ENCODE measurements at places on chromosomes 16 and 17.

DNA sequence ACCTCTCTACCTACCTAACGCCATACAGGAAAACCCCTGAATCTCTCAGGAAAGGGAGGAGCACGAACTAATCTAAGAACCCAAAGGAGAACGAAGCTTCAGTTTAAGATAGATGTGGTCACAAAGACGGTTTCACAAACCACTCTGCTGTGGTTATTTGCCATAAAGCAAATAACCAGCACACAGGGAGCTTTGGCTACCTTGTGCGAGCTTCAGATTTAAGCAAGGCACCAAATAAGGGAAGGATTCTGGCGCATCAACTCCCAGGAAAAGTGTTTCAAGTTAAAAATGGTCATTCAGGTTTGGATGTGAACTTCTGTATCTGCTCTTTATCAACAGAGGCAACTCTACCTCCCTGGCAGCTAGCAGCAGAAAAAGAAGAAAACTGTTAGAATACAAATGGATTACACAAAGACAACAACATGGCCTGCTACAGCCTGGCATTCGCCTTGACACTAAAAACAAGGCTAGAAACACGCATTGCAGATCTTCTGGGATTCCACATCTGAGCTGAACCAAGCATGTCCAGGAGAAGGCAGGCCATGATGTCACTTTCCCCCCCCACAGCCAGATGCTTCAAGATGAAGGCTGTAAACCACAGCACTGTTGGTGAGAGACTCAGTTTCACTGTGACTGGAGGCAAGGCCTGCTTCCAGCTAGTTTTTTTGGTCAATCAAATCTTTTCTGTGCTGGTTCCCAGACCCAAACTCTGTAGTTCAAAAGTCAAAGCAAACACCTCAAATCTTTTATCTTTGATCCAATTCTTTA, 43.6 kb downstream of the SMG6 start:
- no peaks in the 10 kb centered on the region for H3K4me1 ChIP-seq
- no peak overlapping the region for H3K27ac ChIP-seq
- H3K36me3 ChIP-seq: no peaks in the 10 kb centered on the region
- H3K27me3 ChIP-seq: no peaks in the 10 kb centered on the region

DNA sequence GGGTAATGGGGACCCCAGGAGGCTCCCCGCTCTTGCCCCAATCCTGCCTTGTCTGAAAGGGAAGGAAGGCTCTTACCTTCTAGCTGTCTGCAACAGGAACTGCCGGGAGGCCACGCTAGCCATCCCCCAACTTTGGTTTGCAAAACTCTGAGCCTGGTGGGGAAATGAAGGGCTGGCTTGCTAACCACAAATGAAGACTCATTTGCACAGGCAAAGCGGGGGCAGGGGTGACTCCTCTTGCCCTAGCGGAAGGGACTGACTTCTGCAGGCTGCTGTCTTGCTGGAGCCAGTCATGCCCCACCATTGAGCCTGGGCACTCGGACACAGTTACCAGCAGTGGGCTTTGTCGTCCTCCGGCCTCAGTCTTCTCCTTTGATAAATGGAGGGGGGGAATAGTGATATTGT, 52.6 kb downstream of the PLCG2 start:
- H3K4me3 ChIP-seq: no peak overlapping the region
- H3K27ac ChIP-seq: no peak overlapping the region
- no peaks in the 10 kb centered on the region for H3K27me3 ChIP-seq
- 0 out of 2 replicates have a peak, but pooled peaks cover 1% of the 10 kb centered on the region for H3K4me1 ChIP-seq

- H3K27ac ChIP-seq: no peak overlapping the region
- H3K27me3 ChIP-seq: no peaks in the 10 kb centered on the region
- no peaks in the 10 kb centered on the region for H3K4me1 ChIP-seq
- no peak for DNase-seq
- H3K36me3 ChIP-seq: no peaks in the 10 kb centered on the region
- H3K4me3 ChIP-seq: no peak overlapping the region
Observed at GRCh38 chr16:87060034-87060986, 256.9 kb downstream of the C16orf95 start.

DNA sequence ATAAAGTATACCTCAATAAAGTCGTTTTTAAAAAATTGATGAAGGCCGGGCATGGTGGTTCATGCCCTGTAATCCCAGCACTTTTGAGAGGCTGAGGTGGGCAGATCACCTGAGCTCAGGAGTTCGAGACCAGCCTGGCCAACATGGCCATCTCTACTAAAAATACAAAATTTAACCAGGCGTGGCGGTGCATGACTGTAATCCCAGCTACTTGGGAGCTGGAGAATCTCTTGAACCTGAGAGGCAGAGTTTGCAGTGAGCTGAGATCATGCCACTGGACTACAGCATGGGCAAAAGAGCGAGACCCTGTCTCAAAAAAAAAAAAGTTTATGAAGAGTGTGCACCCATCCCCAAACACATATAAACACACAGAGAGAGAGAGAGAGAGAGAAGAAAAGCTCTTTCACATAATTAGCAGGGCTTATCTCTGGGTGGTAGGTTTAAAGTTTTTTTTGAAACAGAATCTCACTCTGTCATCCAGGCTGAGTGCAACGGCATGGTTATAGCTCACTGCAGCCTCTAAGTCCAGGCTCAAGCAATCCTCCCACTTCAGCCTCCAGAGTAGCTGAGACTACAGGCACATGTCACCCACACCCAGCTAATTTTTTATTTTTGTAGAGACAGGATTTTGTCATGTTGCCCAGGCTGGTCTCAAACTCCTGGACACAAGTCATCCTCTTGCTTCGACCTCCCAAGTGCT, 3.0 kb downstream of the SREBF1 start:
- peaks cover 15% of the 10 kb centered on the region for H3K4me1 ChIP-seq
- no peak overlapping the region for H3K4me3 ChIP-seq
- H3K36me3 ChIP-seq: 0 out of 2 replicates have a peak, but pooled peaks cover 3% of the 10 kb centered on the region
- no peak overlapping the region for H3K27ac ChIP-seq
- DNase-seq: no peak

DNA sequence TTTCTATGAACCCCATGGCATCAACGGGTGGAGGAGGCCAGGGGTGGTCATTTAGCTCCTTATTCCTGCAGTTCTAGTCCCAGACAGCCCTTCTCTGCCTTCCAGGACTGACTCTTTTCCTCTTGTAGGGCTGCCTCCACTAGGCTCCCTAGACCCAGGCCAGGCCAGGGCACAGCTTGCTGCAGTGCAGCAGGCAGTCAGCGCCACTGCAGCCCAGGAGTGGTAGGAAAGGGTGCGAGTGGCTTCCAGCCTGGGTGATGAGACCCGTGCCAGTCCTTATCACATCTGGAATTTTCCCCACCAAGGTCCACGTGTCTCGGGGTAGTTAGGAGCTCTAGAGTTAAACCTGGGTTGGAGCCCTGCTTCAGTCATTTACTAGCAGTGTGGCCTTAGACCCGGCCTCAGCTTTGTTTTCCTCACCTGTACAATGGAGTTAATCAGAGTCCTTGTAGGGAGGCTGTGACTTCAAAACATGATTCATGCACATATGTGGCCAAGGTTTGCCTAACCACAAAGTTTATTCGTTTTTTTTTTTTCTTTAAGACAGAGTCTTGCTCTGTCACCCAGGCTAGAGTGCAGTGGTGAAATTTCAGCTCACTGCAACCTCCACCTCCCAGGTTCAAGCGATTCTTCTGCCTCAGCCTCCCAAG, 4.7 kb downstream of the SLC5A11 start:
- H3K27me3 ChIP-seq: no peaks in the 10 kb centered on the region
- no peak for DNase-seq
- no peak overlapping the region for H3K4me3 ChIP-seq
- H3K27ac ChIP-seq: no peak overlapping the region
- H3K4me1 ChIP-seq: peaks cover 1% of the 10 kb centered on the region

DNA sequence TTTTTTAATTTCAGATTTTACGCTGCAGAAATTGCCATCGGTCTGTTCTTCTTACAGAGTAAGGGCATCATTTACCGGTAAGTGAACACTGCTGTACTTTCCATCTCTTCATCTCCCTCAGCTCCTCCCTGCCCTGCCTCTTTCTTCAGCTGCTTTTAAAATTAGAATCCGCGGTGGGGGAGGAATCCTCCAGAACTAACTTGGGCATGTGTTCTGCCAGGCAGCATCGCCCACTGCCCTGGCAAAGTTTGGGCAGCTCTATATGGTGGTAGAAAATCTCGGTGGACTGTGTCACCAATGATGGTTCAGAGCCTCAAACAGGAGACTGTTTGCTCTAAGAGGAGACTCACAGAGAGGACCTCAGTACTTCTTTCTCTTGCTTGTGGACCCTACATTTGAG, 81.6 kb upstream of the CACNG3 start:
- no peaks in the 10 kb centered on the region for H3K36me3 ChIP-seq
- no peak overlapping the region for H3K27ac ChIP-seq
- H3K4me1 ChIP-seq: no peaks in the 10 kb centered on the region

DNA sequence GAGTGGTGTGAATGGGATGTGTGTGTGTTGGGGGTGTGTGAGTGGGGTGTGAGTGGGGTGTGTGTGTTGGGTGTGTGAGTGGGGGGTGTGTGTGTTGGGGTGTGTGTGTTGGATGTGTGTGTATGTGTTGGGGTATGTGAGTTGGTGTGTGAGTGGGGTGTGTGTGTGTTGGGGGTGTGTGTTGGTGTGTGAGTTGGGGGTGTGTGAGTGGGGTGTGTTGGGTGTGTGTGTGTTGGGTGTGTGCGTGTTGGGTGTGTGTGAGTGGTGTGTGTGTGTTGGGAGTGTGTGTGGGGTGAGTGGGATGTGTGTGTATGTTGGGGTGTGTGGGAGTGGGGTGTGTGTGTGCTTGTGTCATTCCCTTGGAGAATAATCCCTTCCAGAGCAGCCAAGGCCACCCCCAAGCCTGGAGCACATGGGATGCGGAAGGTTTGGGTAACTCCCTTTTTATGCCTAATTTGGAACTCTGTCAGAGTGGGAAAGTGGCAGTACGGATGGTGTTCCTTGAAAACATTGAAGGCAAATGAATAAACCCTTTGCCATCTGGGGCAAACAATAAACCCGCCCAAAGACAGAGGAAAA, 14.3 kb downstream of the RNF213 start:
- H3K4me3 ChIP-seq: no peak overlapping the region
- peaks cover 3% of the 10 kb centered on the region for H3K36me3 ChIP-seq
- H3K27me3 ChIP-seq: no peaks in the 10 kb centered on the region
- H3K4me1 ChIP-seq: peaks cover 6% of the 10 kb centered on the region
- no peak for DNase-seq

DNA sequence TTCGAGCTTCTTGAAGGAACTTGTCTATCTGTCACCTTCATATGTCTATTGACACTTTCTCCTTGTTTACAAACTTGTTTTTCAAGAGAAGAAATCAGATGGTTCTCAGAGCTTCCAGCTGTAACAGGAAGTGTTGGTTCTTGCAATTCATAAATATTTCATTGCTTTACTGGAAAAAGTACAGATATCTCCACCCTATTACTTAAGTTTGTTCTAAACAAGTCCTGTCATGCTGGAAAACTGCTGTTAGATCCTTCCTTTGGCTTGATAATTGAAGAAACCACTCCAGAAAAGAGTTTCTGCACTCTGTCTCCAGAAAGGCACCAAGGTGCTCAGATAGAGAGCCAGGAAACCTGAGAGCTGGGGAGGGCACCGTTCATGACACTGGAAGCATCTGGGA, 181.6 kb downstream of the DNAH9 start:
- no peak for DNase-seq
- H3K27ac ChIP-seq: no peak overlapping the region
- H3K4me3 ChIP-seq: no peak overlapping the region
- H3K4me1 ChIP-seq: no peaks in the 10 kb centered on the region
- no peaks in the 10 kb centered on the region for H3K36me3 ChIP-seq
- no peaks in the 10 kb centered on the region for H3K27me3 ChIP-seq

DNA sequence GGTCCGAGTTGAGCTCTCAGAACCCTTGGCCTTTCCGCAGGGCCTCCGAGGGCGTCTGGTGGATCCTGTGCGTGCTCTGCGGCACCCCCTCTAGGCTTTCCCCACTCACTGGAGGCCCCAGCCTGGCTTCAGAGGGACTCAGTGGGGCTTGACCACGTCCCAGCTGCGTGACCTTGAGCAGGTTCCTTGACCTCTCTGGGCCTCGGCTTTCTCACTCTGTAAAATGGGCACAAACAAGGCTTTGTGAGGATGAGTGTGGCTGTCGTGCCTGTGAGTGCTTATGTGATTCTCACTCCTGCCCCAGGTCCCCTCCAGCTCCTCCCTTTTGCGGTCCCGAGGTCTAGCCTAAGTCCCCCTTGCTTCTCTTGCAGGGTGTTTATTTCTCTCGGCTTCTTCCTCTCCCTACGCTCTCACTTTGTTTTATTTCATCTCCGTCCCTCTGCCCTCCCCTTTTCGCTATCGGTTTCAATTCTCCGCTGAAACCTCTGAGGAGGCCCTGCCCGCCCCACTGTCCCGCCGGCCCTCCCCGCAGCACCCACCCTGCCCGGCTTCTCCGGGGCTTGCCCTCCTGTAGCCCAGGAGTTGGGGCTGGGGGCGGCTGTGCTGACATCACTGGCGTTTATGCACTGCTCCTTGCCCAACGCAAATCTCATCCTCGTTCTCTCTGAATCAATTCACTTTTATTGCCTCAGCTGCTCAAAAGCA, 82.3 kb upstream of the CBX4 start:
- DNase-seq: no peak
- no peaks in the 10 kb centered on the region for H3K36me3 ChIP-seq
- H3K4me1 ChIP-seq: peaks cover 3% of the 10 kb centered on the region
- H3K27ac ChIP-seq: no peak overlapping the region
- no peaks in the 10 kb centered on the region for H3K27me3 ChIP-seq

DNA sequence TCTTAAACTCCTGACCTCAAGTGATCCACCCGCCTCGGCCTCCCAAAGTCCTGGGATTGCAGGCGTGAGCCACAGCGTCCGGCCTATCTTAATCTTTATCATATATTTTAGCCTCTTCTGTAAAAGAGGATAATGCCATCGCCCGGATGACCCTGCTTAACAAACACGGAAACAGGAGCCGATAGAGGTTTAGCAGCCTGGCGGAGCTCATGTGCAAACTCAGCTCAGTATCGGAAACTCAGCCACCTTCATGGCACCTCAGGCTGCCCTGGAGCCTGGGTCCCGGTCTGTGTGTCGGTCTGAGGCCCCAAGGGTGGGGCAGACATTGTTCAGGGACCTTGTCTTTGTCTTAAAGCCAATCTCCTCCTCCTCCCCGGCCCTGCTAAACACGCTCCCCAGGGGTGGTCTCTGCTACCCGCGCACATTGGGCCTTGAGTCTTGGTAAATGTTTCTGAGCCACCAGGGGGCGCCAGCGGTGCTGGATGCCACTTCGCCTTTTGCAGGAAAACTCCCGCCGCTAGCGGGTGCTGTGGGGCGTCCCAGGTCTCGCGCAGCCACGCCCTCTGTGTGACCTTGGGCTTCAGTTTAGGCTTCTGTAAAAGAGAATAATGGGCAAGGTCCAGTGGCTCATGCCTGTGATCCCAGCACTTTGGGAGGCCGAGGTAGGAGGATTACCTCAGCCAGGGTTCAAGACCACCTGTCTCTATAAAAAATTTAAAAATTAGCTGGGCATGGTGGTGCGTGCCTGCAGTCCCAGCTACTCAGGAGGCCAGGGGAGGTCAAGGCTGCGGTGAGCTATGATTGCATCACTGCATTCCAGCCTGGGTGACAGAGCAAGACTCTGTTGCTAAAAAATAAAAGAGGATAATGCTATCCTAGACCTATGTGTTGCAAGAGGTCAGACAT, 2.7 kb downstream of the CETP start:
- H3K27ac ChIP-seq: no peak overlapping the region
- H3K36me3 ChIP-seq: no peaks in the 10 kb centered on the region
- H3K4me1 ChIP-seq: no peaks in the 10 kb centered on the region
- H3K27me3 ChIP-seq: no peaks in the 10 kb centered on the region
- DNase-seq: peak; percentile 90

Data from iPS DF 6.9 (cell line).